HEK293T (cell line): ENCODE measurements at places on chromosomes 5 and 9.

DNA sequence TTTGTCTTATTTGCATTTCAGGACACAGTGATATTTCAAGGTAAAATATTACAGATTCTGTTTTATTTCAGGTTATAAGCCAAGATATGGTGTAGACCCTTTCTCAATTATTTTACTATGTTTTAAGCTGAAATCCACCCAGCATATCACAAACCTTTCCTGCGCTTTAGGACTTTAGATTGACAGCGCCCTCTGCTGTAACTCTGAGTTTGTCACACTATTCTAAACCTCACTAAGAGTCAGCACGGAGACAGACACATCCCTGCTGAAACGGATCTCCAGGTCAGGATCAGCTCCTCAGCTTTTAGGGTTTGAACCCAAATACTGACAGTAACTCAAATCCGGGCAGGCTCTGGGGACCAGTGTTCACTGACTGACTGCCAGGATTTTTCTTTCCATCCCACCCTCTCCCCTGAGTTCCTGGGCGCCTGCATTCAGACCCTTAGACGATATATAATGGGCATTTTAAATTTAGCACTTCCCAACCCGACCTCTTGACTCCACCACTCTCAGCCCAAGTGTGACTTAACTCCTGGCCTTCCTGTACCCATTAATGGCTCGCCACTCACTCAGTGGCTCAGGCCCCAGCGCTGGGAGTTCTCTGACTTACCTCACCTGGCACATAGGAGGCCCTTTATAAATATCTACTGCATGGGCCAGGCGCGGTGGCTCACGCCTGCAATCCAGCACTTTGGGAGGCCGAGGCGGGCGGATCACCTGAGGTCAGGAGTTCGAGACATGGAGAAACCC lies 33.5 kb downstream of the TLX3 start:
- peak; percentile 79 for DNase-seq

DNA sequence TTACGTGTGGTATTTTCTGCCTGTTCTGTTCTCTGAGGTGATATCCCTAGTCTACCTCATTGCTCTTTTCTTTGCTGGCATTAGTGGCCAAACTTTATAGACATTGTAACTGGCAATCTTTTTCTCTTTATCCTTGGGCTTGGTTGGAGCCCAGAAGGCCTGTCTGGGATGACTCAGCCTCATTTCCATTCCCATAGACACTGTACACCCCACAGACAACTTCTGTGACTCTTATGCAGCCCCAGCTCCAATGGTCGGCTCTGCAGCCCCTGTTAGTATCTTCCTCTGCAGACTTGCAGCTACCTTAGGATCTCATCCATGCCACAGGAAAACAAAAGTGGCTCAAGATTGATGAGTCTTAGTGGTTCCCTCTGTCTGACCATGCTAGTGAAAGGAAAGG lies 79.8 kb downstream of the CFAP95 start:
- DNase-seq, result no peak

DNA sequence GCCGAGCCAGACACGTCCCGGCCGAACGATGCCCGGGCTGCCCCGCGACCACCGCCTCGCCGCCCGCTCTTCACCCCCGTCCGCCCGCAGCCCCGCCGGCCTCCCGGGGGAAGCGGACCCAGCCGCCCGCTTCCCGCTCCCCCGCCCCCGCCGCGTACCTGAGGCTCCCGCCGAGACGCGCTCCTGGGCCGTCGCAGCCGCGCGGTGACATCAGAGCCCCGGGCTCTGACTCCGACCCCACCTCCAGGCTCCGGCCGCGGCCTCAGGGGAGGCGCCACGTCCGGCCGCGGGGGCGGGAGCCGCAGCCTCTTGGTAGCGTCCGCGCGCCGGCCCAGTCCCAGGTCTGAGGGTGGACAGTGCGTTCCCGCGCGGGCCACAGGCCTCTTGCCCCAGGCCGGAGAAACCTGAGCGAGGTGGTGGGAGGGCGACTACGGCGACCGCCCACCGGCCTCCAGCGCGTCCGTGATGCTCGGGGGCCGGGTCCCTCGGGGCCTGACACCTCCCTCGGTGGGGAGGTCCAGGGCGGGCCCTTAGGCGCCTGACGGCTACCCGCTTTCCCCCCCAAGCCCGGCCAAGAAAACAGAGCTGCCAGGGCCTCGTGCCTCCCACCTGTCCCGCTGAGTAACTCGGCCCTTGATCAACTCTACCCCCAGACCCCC lies at the start of gene SHROOM1:
Gene SHROOM1 (minus strand): TSS at position 212 of the 659 bp plus-strand sequence. CDS start 4,507 bp downstream, outside the sequence.
- DNase-seq, result peak; percentile 56

- DNase-seq, result no peak
Observed at GRCh38 chr5:136906545-136906944, 541.2 kb upstream of the TRPC7 start.

- no peak for DNase-seq
Observed at GRCh38 chr5:6111131-6111530, 267.2 kb downstream of the MED10 start.

- DNase-seq, result no peak
Observed at GRCh38 chr9:124001458-124001799, 10.1 kb upstream of the LHX2 start.

GRCh38 chr5:159083548-159084452 lies 15.9 kb downstream of the EBF1 start:
- DNase-seq, result no peak

DNA sequence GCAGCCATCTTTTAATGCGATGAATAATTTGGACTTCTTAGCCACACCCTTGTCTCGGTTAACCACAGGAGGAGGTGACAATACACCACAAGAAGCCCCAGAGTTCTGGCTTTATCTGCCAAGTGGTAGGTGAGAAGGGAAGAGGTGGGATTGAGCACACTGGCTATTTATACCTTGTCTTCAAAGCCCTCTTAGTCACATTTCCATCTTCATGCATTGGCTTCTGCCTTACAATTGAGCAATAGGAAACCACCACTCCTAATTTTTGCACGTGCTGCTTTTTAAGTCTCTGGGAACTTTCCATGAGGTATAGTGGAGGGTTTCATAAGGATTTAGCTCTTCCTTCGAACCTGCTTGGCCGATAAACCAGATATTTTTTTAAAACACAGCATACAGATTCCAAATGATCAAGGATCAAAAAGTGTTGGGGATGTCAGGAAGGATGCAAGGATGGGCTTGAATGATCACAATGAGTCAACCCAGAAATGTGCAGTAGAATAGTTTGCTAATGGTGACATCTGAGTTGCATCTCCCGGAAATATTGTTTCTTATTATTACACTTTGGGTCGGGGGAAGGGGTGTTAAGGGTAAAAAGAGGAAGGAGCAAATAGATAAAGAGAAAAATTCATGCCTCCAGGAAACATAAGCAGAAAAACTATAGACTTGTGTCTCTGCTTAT lies 25.5 kb downstream of the PLAC8L1 start:
- no peak for DNase-seq

DNA sequence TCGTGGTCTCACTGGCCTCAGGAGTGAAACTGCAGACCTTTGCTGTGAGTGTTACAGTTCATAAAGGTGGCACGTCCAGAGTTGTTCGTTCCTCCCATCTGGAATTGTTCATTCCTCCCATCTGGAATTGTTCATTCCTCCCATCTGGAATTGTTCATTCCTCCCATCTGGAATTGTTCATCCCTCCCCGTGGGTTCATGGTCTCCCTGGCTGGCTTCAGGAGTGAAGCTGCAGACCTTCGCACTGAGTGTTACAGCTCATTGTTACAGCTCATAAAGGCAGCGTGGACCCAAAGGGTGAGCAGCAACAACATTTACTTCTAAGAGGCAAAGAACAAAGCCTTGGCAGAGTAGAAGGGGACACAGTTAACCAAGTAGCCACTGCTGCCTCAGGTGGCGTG lies 69.1 kb downstream of the GCNT1 start:
- no peak for DNase-seq

GRCh38 chr5:141883184-141883891 lies 5.1 kb upstream of the PCDH1 start:
- peak; percentile 27 for DNase-seq

DNA sequence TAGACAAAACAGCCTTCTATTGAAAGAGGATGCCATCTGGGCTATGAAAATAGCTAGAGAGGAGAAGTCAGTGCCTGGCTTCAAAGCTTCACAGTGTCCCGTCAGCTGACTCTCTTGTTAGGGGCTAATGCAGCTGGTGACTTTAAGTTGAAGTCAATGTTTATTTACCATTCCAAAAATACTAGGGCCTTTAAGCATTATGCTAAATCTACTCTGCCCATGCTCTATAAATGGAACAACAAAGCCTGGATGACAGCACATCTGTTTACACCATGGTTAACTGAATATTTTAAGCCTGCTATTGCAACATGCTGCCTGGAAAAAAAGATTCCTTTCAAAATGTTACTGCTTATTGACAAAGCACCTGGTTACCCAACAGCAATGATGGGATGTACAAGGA lies 309.1 kb downstream of the NTRK2 start:
- no peak for DNase-seq

DNA sequence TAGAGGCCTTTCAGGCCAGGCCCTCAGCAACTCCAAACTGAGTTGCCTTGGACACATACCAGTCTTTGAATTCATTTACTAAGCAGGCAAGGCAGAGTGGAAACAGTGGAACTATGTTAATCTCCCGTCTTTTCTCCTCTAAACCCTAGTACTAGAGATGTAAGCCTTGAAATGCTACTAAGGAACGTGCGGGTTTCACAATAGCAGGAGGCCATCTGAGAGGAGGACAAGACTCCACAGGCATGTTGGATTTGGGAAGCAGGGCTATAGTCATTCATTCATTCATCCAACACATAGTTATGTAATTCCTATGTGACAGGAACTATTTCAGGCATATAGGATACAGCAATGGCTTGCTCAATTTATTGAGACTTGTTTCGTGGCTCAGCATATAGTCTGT lies 3.3 kb upstream of the OCLN start:
- no peak for DNase-seq

- no peak for DNase-seq
Observed at GRCh38 chr9:3760031-3760430, 234.2 kb upstream of the RFX3 start.

DNA sequence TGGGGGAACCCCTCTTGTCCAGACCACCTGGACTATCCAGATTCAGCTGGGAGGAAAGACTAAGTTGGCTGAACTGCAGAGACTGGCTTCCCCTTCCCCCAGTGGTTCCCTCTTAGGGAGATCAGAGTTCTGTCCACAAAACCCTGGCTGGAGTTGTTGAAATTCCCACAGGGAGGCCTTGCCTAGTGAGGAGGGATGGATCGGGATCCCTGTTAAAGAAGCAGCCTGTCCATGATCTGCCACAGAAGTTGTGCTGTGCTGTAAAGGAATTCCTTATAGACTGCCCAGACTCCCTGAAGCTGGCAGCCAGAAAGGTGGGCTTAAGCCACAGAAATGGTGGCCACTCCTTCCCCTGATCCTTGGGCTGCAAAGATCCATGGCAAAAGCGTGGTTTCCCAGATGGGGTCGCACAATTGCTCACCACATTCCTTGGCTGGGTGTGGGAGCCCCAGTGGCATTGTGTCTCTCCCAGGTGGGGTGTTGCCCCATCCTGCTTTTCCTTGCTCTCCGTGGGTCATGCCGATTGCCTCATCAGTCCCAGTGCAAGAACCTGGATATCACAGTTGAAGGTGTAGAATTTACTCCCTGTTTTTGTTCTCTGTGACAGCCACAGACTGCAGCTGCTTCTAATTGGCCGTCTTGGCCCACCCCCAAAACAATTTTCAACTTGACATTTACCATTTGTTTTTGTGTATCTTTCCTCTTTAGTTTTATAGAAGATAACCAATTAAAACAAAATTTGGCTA lies 342.4 kb downstream of the FGF10 start:
- no peak for DNase-seq

DNA sequence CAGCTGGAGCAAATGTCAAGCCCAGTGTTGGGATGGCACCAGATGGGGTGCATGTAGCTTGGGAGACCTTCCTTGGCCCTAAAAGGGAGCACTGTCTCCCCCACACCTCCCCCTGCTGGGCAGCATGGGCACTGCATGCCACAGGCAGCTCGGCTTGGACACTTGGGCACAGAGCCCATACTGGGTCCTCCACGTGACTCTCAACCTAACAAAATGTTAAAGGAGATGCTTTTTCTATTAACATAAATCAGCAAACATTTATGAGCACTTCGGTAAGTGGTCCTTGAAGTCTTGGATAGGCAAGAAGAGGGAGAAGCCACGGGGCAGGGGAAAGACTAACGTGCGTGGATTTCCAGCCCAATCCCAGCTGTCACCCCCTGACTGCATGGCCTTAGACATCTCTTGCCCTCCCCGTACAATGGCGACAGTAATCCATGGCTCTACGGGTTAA lies 23.9 kb upstream of the MAPK9 start:
- DNase-seq, result peak; percentile 82

DNA sequence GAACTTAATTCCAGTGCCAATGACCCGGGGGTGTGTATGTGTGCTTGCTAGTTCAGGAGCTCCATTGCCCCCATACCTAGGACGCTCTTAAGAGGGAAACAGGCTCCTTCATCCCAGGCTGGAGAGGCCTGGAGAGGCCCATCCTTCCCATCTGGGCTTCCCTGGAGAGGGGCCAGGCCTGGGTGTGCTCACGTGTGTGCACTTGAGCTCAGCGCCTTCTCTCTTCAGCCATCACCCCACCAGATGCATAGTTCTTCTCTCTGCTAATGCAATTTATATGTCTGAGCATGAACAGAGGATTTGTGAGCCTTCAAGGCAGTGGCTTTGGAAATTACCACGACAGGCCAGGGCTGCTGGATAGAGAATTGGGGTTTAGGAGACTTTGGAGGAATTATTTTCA lies 48.6 kb upstream of the SHB start:
- DNase-seq, result no peak

GRCh38 chr5:154302161-154302560 lies 111.6 kb downstream of the GALNT10 start:
- no peak for DNase-seq

DNA sequence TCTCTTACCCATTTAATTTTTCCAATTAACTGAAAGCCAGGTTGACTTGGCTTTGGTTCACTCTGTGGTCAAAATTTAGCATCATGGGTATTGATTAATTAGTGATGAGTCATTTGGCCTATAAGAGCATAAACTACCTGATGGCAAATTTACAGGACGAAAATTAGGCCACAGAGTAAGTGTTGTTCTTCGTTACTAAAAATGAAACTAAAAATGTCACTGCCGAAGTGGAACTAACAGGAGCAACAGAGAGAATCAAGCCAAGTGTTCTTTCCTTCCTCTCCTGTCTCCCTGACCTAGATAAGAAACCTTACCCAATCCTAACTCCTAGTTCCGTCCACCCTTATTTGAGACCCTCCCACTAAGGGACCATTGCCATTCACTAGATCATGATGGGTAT lies 176.9 kb downstream of the RAB3C start:
- DNase-seq, result no peak

GRCh38 chr9:72489986-72490385 lies 31.4 kb upstream of the TMC1 start:
- no peak for DNase-seq

GRCh38 chr5:126540631-126541030 lies 54.4 kb downstream of the ALDH7A1 start:
- no peak for DNase-seq

DNA sequence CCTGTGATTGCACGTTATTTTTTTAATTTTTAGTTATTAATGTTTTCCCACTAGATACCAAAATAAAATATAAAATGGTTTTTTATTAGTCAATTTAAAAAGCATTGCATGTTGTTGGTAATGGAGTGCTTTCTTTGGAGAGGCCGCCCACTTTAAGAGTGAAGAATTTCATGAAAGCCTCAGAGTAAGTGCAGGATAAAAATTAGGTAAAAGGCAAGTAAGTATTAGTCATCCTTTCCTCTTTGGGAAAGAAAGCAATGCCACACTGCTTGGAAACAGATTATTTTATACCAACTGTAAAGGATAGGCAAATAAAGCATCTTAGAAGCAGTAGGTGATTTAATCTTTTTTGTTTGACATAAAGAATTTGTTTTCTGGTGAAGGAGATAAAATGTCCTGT lies 62.9 kb downstream of the HSD17B4 start:
- DNase-seq, result no peak
